ENCODE measurements at places on chromosomes 12 and 14. TPM values are rescaled to one million over a fixed set of nuclear protein-coding genes. Genes with fewer than 3 reads are reported as not detected.

GRCh38 chr12:109928058-109928656 lies 28.1 kb downstream of the TCHP start:
- no peak for DNase-seq

Gene CEBPE
- total RNA-seq, result not detected

DNA sequence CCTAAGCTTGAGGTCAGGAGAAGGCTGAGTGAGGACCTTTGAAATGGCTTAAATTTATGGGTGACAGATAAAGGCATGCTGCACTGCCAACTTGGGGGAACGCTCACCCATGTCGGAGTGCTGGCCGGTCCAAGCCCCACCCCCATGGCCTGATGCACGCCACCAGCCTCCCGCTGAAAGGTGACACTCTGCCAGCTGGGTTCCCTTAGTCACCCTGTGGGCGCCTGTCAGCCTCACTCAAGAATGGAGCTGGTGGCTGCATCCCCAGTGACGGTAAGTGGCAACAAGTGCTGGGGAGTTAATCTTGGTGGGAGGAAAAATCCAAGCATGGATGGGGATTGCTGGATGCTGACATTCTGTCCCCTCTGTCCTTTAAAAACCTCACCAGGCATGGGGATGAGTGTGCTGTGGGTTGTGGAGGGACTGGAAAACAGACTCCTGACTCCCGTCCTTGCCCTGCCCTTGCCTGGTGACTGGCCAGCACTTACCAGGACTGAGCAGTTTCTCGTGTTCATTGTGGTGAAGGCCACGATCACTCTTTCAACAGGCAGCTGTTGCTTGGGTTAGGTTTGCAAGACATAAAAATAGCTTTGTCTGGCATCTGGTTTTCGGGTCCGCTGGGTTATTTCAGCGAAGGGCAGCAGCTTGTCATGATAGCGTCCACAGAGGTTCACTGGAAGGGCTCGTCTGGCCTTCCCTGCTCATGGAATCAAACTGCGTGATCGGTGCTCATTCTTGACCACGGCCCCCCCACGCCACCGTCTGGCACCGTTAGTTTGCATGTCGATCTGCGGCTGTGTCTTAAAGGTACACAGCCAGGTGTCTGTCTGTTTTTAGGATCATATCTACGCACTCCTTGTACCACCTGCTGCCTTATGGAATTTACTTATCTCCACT lies 15.0 kb downstream of the ACACB start:
- peak; percentile 37 for DNase-seq

Gene MOAP1
- 19.8 TPM for total RNA-seq

- DNase-seq, result peak; percentile 30
Measured at GRCh38 chr14:93301821-93302447, 30.9 kb downstream of the BTBD7 start.

Gene ABCD2
- total RNA-seq, result 0.11 TPM
